ENCODE measurements at places on chromosomes 11 and 22. TPM values are rescaled to one million over a fixed set of nuclear protein-coding genes. Genes with fewer than 3 reads are reported as not detected.

The SEC14L6 gene
- polyA plus RNA-seq = 11.4 TPM

The MDK gene
- polyA plus RNA-seq = 615 TPM

The PNPLA5 gene
- polyA plus RNA-seq = 0.10 TPM

The OR56A1 gene
- polyA plus RNA-seq = not detected

The SMTNL1 gene
- polyA plus RNA-seq = 0.47 TPM

DNA sequence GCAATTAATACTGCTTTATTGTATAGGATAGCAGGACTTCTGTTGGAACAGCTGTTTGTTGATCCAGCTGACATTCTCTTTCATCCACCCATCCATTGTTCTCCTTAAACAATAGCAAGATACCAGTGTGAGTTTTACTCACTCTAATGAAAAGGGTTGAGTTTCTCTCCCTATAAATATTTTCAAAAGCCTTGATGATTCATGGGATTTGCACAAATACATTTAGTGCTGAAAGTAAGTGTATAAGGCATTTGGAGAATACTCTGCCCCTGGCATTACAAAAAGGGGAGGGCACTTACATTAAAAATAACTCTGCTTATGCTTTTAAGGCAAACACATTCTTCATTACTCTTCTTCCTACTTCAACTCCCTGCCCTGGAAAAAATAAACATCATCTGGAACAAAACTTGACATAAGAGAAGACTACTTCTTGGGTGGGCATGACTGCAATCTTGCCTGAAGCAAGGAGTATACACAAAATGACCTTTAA is 634.9 kb downstream of the METTL15 start:
- DNase-seq = no peak

DNA sequence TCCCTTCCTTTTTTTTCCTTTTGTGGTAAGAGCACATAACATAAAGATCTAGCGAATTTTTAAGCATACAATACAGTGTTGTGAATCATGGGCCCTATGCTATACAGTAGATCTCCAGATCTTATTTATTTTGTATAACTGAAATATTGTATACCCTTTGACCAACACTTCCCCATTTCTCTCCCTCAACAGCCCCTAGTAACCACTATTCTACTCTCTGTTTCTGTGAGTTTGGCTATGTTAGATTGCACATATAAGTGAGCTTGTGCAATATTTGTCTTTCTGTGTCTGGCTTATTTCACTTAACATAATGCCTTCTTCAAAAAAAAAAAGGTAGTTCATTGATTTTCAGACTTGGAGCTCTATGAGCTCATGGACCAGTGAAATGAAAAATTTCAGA is 180.5 kb downstream of the C11orf91 start:
- no peak for DNase-seq

- DNase-seq = peak; percentile 24
Observed at GRCh38 chr11:92224054-92224406, 588 bp upstream of the FAT3 start.

DNA sequence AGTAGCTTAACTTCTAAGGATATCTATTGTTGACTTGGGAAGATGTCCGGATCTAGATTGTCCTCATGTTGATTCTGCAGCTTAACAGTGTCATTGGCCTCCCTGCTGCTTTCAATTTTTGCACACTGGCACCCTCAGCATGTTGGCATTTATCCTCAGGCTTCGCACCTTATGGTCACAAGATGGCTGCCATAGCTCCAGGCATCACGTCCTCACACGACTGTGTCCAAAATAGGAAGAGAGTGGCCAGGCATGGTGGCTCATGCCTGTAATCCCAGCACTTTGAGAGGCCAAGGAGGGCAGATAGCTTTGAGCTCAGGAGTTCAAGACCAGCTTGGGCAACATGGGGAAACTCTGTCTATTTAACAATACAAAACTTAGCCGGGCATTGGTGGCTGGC is 58.3 kb upstream of the RASD2 start:
- no peak for DNase-seq

DNA sequence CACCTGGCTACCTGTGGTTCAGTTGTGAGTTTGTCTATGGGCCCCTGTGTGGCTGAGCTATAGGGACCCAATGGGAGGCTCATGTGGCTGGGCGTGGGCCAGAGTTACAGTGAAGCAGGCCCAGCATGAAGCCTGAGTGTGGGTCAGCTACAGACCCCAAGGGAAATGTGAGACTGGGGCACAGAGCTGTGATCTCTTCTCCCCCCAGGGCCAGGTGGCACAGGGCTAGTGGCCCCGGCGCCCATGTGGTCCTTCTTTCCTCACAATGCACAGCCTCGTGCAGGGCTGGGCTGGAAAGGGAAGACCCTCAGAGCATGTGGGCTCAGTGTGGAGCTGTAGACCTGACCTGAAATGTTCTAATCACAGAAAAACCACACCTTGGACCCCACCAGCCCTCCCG is 71.6 kb upstream of the NECTIN1 start:
- no peak for DNase-seq

- DNase-seq = no peak
Observed at GRCh38 chr11:132683602-132684001, 848.7 kb downstream of the OPCML start.

GRCh38 chr22:27323661-27324060 is 477.9 kb downstream of the MN1 start:
- no peak for DNase-seq

- no peak for DNase-seq
Observed at GRCh38 chr11:128515826-128516778, 71.3 kb downstream of the ETS1 start.
